ENCODE measurements at places on chromosomes 2 and 18. TPM values are rescaled to one million over a fixed set of nuclear protein-coding genes. Genes with fewer than 3 reads are reported as not detected.

- no peak for DNase-seq
- no peaks in the 10 kb centered on the region for H3K4me1 ChIP-seq
- no peaks in the 10 kb centered on the region for H3K27me3 ChIP-seq
- H3K4me3 ChIP-seq: no peak overlapping the region
- no peak overlapping the region for H3K27ac ChIP-seq
Observed at GRCh38 chr2:13884291-13884976, 748.1 kb upstream of the LRATD1 start.

- no peaks in the 10 kb centered on the region for H3K36me3 ChIP-seq
- no peak for DNase-seq
- no peaks in the 10 kb centered on the region for H3K27me3 ChIP-seq
- no peak within 1 kb of the TSS for H3K27ac ChIP-seq
- H3K4me1 ChIP-seq: peaks cover 5% of the 10 kb centered on the region
Observed at GRCh38 chr2:241776336-241777169, at the start of gene GAL3ST2. GAL3ST2 (plus strand) TSS chr2:241776822; CDS start chr2:241776956, 134 bp downstream.

DNA sequence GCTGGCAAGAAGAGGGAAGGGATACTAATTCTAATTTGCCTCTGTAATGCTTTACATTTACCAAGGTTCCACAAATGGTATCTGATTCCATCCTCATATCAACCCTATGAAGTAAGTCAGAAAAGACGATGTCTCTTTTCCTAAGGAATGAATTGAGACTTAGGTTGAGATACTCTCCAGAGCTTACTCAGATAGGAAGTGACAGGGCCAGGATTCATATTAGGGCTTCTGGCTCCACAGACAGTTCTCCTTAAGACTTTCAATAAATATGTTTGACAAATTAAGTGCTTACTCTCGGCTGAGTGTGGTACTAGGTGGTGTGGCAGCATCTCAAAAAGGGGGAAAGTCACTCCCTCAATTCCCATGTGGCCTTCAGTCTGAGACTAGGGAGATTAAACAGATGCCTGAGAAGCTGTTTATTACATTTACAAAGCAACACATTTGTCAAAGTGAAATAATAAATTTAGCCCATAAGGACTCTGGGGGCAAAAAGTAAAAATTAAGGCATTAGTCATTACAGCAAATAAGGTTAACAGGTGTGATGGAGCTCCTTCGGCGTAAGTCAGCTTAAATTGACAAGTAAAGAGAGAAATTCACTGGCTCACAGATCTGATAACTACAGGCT lies 14.2 kb downstream of the CDK15 start:
- H3K27me3 ChIP-seq: no peaks in the 10 kb centered on the region
- H3K4me3 ChIP-seq: no peak overlapping the region
- H3K36me3 ChIP-seq: no peaks in the 10 kb centered on the region
- DNase-seq: no peak
- H3K4me1 ChIP-seq: no peaks in the 10 kb centered on the region

GRCh38 chr2:196238836-196239380 lies 67.5 kb upstream of the STK17B start:
- no peak overlapping the region for H3K4me3 ChIP-seq
- no peaks in the 10 kb centered on the region for H3K27me3 ChIP-seq
- no peak for DNase-seq
- H3K27ac ChIP-seq: no peak overlapping the region
- peaks cover 7% of the 10 kb centered on the region for H3K4me1 ChIP-seq

DNA sequence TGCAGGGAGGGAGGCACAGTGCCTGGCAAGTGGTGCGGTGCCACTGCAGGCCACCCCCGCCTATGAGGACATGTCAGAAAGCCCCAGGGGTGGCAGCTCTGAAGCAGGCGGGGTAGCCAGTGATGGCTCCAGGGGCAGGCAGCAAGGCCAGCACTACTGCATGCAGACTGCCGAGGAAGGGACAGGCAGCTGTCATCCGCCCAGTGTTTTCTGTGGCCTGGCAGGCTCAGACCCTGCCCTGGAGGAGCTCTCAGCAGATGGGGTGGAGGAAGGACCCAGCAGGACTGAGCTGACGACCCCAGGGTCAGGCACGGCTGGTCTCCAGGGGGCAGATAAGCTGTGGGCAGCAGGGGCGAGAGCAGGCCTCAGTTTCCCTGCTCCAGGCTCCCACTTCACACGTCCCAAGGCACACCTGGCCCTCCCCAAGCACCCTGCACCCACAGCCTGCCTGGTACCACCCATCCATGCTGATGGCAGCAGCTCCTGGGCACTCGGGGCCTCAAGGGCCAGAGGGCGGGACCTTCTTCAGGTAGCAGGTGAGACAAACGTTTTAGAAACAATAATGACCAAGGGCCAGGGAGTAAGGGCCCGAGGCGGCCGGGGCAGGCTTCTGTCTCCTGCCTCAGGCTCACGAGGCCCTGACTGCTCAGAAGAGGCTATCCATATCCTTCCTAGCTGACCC lies 48.5 kb downstream of the HS6ST1 start:
- H3K27me3 ChIP-seq: no peaks in the 10 kb centered on the region
- no peaks in the 10 kb centered on the region for H3K4me1 ChIP-seq
- no peak overlapping the region for H3K4me3 ChIP-seq
- H3K27ac ChIP-seq: no peak overlapping the region
- no peaks in the 10 kb centered on the region for H3K36me3 ChIP-seq

GRCh38 chr2:43343573-43344304 lies 117.3 kb upstream of the ZFP36L2 start:
- DNase-seq: peak; percentile 58
- H3K27me3 ChIP-seq: no peaks in the 10 kb centered on the region

- no peaks in the 10 kb centered on the region for H3K36me3 ChIP-seq
- no peak overlapping the region for H3K27ac ChIP-seq
- no peaks in the 10 kb centered on the region for H3K27me3 ChIP-seq
- H3K4me1 ChIP-seq: no peaks in the 10 kb centered on the region
Observed at GRCh38 chr18:75320506-75320905, 107.0 kb downstream of the SMIM21 start.

DNA sequence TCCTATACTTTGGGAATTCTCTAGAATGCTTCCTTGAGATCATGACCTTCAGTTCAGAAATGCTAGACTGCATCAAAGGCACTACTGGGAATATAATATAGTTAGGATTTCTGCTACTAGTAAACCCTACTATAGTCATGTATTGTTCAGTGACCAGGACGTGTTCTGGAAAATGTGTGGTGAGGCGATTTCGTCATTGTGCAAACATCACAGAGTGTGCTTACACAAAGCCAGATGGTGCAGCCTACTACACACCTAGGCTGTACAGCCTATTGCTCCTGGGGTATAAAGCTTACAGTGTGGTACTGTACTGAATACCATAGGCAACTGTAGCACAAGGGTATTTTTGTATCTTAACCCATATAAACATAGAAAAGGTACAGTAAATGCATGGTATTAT lies 13.0 kb downstream of the CXCR4 start:
- DNase-seq: no peak
- H3K4me3 ChIP-seq: no peak overlapping the region
- H3K36me3 ChIP-seq: no peaks in the 10 kb centered on the region
- H3K27ac ChIP-seq: no peak overlapping the region

- H3K27ac ChIP-seq: no peak overlapping the region
- no peaks in the 10 kb centered on the region for H3K4me1 ChIP-seq
- no peak overlapping the region for H3K4me3 ChIP-seq
- H3K36me3 ChIP-seq: no peaks in the 10 kb centered on the region
- peak; percentile 32 for DNase-seq
Observed at GRCh38 chr2:182666674-182667314, 49.3 kb upstream of the DNAJC10 start.

GRCh38 chr2:127590386-127591190 lies 55.1 kb downstream of the MYO7B start:
- H3K27ac ChIP-seq: no peak overlapping the region
- H3K36me3 ChIP-seq: no peaks in the 10 kb centered on the region
- DNase-seq: no peak
- no peak overlapping the region for H3K4me3 ChIP-seq
- no peaks in the 10 kb centered on the region for H3K27me3 ChIP-seq
- H3K4me1 ChIP-seq: no peaks in the 10 kb centered on the region

DNA sequence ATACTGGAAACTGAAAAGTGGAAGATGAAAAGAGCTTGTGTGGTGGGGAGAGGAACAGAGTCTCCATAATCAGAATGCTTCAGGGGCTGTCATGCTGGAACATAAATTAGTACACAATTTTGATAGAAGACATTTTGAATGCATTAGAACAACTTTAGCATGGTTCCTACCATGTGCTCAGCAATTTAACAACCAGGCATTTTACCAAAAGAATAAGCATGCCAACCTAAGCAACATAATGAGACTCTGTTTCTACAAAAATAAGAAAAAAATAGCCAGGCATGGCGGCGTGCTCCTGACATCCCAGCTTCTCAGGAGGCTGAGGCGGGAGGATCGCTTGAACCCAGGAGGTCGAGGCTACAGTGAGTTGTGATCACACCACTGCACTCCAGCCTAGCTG lies 40.5 kb upstream of the TMEM18 start:
- H3K4me3 ChIP-seq: no peak overlapping the region
- H3K4me1 ChIP-seq: no peaks in the 10 kb centered on the region
- H3K27ac ChIP-seq: no peak overlapping the region
- no peaks in the 10 kb centered on the region for H3K36me3 ChIP-seq
- DNase-seq: no peak

- no peak overlapping the region for H3K27ac ChIP-seq
- no peak for DNase-seq
- H3K27me3 ChIP-seq: no peaks in the 10 kb centered on the region
- no peaks in the 10 kb centered on the region for H3K36me3 ChIP-seq
Observed at GRCh38 chr2:207149249-207150213, 16.2 kb downstream of the KLF7 start.

DNA sequence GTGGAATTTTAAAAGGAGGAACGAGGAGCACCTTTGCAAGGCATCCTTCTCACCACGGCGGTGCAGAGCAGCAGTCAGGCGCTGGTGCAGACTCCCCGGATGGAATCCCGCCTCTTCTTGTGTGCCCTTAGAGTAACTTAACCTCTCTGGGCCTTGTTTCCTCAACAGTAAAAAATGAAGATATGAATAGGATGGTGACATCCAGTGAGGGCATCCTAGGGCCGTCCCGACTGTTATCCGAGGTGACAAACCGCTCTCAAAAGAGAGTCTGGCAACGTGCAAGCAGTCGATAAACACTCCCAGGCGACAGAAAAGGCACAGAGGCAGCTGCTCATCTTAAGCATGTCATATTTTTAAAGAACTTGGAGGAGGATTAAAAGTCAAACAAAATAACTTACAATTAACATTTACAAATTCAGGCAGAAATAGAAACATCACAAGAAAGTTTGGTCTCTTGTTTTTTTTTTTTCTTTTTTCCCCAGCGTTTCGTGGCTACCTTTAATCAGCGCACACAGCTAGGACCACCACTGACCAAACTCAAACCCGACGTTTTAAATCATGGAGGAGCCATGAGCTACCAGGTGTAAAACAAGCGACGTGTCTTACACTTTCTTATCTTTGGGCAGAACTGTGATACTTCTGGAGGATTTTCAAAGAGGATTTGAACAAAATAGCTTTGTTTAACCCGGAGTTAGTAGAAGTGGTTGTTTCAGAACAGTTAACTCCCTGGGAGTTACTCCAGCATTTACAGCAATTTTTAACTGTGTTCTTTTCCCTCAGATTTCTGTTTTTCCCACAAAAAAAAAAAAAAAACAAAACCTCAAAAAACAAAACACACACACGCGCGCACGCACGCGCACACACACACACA lies 2.1 kb downstream of the MBP start:
- no peaks in the 10 kb centered on the region for H3K27me3 ChIP-seq
- H3K27ac ChIP-seq: peak overlapping the region; percentile 98
- H3K4me3 ChIP-seq: peak overlapping the region; percentile 92
- no peak for DNase-seq
- H3K36me3 ChIP-seq: no peaks in the 10 kb centered on the region

The PLCD4 gene
- polyA plus RNA-seq: 1.0 TPM

The DLGAP1 gene
- polyA plus RNA-seq: 6.5 TPM

The HNRNPA3 gene
- 48.5 TPM for polyA plus RNA-seq

The NEU2 gene
- not detected for polyA plus RNA-seq
